NCI-H1436 treated with DMSO at 0.1 percent for 48 hours (cell line): ENCODE measurements at places on chromosomes 13 and 19.

GRCh38 chr19:3785938-3786824 is at the start of gene MATK:
MATK (minus strand) TSS chr19:3786381; CDS start chr19:3785135, 1,246 bp downstream.
- no peak for DNase-seq

GRCh38 chr19:18594096-18594823 is 5.7 kb downstream of the REX1BD start:
- no peak for DNase-seq

DNA sequence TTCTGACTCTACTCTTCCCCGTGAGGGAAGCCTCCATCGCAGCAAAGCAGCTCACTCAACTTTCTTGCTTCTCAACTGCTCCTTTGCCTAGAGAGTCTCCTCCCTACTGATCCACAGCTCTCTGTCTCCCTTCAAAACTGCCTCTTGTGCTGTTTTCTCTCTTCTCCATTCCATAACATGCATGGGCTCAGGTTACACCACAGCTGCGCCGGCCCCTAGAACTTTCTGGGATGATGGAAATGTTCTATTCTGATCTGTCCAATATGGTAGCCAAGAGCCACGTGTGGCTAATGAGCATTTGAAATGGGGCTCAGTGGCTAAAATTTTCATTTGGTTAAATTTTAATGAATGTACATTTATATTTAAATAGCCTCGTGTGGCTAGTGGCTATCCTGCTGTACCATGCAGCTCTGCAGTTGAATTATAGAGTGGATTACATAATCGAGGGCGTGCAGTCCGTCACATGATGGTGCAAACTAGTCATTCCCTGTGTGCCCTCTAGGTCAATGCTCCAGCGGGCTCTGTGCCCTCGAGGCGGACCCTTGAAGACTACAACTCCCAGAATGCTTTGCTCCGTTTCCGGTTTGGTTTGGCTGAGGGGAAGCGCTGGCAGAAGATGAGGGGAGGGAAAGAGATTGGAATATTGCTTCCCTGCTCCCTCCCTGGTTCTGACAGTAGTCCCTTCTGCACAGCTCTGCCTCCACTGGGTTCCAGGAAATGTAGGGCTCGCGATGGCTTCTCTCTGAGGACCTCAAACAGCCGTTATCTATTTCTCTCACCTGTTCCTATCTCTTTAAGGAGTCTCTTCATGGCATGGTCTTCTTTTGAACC is 109.8 kb downstream of the CACNA1A start:
- no peak for DNase-seq

DNA sequence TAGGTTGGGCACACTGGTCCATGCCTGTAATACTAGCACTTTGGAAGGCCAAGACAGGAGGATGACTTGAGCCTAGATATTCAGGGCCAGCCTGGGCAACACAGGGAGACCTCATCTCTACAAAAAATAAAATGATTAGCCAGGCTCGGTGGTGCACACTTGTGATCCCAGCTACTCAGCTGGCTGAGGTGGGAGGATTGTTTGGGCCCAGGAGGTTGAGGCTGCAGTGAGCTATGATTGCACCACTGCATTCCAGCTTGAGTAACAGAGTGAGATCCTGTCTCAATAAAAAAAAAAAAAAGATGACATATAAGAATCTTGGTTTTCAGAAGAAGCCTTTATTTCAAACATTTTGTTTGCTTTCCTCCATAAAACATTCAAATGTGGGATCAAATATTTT is 178.0 kb downstream of the LIG4 start:
- no peak for DNase-seq

DNA sequence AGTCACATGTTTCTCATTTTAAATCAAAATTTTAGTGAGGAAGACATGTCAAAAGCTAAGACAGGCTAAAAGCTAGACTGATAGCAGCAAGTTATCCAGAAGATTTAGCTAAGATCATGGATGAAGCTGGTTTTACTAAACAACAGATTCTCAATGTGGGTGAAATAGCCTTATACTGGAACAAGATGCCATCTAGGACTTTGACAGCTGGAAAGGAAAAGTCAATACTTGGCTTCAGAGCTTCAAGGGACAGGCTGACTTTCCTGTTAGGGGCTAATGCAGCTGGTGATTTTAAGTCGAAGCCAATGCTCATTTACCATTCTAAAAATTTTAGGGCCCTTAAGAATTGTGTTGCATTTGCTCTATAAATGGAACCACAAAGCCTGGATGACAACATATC is 455.3 kb upstream of the SLC10A2 start:
- DNase-seq: no peak

- DNase-seq: no peak
These were observed 18.5 kb downstream of the EPSTI1 start for GRCh38 chr13:42973581-42973980.

GRCh38 chr13:98651744-98652143 is 74.8 kb upstream of the STK24 start:
- no peak for DNase-seq

- no peak for DNase-seq
These were observed 38.1 kb downstream of the CHST8 start for GRCh38 chr19:33659835-33660234.
